Activated gamma-delta T cell treated with anti-CD3 and anti-CD28 coated beads, Interleukin-2, amount 50 U/mL, for 16 hours (primary cell): ENCODE measurements at places on chromosomes 5 and 9.

DNA sequence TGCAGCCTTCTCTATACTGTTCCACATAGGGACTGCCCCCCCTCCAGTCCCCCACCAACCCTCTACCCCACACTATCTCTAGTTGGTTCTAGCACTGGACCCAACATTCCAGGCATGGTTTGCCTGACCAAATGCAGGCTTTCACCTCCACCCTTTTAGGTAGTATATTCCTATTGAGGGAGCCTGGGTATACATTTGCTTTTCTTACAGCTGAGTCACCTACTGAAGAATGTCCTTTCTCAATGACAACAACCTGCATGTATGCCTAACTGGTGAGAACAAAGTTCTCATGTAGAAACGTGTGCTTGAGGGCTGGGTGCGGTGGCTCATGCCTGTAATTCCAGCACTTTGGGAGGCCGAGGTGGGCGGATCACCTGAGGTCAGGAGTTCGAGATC, 8.2 kb downstream of the TNIP1 start:
- DNase-seq: no peak

DNA sequence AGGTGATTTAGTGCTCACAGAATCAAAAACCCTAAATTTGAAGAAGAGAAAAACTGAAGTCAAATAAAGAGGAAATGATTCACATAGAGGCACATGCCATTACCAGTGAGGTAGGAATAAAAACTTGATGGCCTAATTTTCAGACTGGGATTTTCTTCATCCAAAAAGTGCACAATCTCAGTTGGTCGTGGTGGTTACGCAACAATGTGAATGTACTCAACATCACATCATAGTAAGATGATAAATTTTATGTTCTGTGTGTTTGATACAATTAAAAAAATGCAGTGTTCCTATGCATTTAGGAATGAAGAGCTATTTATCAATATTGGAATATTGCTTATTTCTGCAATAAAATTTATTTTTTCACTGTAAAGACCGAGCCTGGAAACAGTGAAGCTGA, 60.7 kb downstream of the SV2C start:
- DNase-seq: no peak

GRCh38 chr5:160703547-160704189, 148.3 kb downstream of the ATP10B start:
- DNase-seq: no peak

DNA sequence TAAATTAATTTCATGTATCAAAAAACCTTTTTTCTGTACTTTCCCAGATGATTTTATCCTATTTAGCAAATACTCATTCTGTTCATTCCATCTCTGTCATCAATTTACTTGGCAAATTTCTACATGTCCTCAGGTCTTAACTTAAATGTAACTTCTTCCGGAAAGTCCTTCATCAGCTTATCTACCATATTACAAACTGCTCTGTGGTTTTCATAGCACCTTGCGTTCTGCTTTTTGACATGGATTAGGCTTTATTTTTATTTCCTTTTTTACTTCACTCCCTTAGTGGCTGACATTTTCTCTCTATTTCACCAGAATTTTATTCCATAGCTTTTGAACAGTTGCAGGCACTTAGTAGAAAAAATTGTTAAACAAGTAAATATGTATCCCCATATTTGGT, 1040.8 kb downstream of the TAF11L14 start:
- no peak for DNase-seq

DNA sequence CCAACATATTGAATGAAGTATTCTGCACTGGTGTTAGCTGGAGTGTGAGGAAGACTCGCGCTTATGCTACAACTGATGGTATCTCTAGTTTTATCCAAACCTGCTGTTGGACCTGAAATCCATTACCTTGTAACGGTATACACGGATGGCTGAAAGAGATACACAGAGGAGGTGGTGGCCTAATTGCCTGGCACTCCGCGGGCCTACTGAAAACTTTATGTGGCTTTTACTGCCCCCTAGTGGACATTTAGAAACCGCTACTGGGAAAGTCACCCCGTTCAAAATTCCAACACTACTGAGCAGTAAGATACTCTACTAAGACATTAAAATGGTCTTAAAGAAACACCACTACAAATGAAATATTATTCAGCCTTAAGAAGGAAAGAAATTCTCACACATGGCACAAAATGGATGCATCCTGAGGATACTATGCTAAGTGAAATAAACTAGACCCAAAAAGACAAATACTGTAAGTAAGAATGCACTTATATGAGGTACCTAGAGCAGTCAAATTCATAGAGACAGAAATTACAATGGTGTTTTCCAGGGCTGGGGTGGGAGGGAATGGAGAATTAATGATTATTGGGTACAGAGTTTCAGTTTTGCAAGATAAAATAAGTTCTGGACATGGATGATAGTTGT, 100.4 kb downstream of the TTLL11 start:
- peak; percentile 24 for DNase-seq

GRCh38 chr5:174500636-174501035, 223.7 kb upstream of the MSX2 start:
- DNase-seq: no peak

GRCh38 chr9:104388071-104388470, 116.0 kb upstream of the OR13F1 start:
- DNase-seq: no peak

DNA sequence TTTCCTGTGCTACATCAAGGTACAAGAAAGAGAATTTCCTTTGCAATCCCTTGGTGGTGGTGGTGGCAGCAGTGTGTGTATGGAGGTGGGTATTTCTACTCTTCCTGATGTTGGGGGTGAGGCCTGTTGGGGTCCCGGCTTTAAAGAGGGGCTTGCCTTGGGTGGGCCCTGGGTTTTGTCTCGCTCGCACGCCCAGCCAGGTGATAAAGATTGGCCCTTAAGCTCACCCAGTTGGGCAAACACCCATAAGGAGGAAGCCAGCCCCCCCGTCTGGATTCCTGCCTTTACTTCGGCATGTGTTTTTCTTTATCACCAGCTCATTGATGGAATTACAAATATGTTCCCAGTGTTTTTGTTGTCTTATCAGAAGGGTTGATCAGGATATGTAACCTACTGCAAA, 16.0 kb upstream of the SARDH start:
- no peak for DNase-seq

GRCh38 chr5:66967102-66967501, 229.5 kb downstream of the CD180 start:
- DNase-seq: no peak

DNA sequence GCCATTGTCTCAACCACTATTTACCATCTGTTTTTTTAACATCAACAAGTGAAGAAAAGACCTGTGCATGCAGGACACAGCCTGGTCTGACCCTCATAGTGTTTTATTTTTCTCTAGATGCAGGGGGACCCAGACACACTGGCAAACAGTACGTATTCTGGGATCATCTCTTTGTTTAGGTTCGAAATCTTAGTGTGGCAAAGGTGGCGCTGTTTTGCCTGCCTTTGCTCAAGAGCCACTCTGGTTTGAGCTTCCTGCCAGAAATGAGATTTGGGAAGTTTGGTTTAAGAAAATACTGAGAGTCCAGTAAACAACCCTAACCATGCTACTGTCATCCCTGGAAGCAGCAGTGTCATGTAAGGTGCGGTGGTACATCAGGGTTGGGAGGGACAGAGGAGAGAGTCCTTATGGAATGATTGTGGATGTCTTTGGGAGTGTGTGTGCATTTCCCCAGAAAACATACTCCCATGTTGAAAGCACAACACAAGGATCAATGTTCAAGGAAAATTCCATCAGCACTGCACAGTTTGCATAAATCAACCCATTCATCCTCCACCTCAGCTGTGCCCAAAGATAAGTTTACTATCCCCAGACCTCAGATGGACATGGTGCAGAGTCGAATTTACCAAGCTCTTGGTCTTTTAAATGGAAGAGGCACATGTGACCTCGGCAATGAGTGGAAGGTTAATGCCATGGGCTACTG, 34.0 kb upstream of the FLT4 start:
- DNase-seq: no peak

GRCh38 chr5:99059685-99060084, 130.9 kb upstream of the CHD1 start:
- no peak for DNase-seq

GRCh38 chr5:133348406-133348805, 263.9 kb downstream of the FSTL4 start:
- no peak for DNase-seq

DNA sequence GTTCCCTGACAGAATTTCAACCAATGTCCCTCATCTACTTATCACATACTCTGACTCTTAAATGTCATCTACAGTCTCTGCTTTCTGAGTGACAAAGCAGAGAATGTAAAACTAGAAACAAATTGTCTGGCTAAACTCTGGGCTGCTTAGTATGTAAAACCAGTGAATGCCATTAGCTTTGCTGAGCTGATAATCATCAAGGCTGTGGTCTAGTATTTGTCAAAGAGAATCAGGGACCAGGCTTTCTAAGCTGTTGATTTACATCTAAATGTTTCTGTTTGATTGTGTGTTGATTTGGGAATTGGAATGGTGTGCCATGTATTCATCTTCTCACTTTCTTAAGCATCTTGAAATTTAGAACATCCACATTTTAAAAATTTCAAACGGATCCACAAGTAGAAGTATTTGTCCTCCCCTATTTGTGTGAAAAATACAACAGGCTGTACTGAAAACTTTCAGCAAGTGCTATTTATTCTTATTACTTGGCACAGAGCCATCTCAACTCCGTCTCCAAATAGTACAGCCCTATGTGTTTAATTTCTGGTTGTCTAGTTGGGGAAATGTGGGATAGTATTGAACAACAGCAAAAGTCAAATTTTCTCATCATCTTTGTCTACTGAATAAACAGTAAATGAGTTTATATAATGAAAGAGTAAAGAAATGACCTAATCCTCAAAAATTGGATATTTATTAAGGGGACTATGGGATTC, 251.5 kb downstream of the KCTD16 start:
- DNase-seq: no peak

GRCh38 chr9:89999176-89999533, 394.3 kb downstream of the GADD45G start:
- DNase-seq: no peak
